ENCODE measurements at places on chromosomes 5 and 9.

DNA sequence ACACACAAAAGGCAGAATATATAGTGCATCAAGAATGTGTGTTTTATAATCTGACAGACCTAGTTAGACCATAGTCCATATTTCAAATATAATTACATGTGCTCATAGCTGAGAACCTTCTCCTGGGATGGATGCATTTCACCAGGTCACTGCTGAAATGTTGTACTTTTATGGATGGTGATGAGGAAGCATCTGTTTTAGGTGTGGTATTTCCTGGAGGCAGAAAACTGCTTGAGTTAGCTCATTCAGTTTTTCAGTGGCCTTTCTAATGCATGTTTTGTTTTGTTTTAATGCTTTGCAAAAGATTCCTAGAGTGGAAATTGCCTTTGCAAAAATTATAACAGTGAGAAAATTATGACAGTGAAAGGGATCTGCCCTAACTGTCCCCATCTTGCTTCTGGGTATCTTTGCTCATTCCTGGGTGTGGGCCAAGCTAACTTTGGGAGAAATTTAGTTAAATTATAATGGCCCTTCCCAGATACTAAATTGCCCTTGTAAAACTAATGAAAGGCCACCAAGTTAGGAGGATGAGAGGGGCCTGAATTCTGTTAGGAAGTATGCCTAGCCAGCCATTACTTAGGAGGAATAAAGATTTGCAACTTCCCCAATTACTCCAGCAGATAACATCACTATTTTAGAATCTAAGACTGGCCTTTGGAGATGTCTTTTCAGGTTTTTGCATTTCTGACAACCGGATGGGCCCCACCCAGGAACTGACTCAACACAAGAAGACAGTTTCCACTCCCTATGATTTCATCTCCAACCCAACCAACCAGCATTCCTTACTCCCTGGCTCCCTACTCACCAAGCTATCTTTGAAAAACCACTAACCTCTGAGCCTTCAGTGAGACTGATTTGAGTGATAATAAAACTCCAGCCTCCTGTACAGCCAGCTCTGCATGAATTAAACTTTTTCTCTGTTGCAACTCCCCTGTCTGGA is 7.0 kb upstream of the IL12B start:
- DNase-seq = no peak

DNA sequence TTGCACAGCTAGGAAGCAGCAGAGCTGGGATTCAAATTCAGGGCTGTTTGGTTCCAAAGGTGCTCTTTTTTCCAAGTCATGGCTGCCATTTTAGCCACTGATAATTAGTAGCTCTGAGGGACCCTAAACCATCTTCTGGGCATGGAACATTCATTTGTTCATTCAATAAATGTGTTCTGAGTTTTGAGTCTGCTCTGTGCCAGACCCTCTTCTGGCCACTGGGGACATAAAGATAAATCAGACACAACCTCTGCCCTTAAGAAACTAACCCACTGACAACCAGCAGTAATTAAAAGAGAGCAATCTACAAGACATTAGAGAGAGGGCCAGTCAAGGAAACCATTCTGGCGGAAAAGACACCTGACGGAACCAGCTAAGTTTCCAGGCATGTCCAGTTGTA is 2.0 kb upstream of the CPEB4 start:
- DNase-seq = no peak

- no peak for DNase-seq
Observed at GRCh38 chr9:132776268-132776667, 101.8 kb downstream of the AK8 start.

GRCh38 chr9:33850267-33850629 is 33.3 kb downstream of the UBE2R2 start:
- DNase-seq = no peak

GRCh38 chr9:84975926-84976325 is 306.4 kb downstream of the NTRK2 start:
- DNase-seq = no peak

DNA sequence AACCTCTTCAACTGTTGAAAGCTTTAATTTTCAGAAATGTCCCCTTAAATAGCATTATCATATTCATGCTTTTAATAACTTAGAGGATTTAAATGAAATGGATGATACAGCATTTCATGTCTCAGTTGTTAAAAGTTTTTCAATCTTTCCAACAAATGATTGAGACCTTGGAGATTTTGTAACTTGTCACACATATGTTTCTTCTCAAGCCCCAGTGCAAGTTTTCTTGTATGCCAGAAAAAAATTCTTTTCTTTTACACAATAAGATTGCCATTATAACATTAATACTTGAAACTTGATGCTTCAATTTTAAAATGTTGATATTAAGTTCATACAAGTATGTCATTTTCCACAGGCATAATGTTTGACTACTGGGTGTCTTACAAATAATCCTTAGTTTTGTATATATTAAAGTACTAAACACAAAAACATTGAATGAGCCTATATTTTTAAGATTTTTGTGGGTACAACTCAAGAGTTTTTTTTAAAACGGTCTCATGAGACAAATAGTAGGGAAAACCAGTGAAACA is 124.5 kb downstream of the AGTPBP1 start:
- DNase-seq = no peak

DNA sequence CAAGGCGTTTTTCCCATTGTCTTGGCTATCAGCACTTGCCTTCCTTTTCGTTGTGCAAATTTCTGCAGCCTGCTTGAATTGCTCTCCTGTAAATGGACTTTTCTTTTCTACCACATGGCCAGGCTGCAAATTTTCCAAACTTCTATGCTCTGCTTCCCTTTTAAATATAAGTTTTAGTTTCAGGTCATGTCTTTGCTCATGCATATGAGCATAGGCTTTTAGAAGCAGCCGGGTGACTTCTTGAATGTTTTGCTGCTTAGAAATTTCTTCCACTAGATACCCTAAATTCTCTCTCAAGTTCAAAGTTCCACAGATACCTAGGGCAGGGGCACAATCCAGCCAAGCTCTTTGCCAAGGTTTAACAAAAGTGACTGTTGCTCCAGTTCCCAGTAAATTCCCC is 22.4 kb upstream of the PTPDC1 start:
- DNase-seq = no peak

- no peak for DNase-seq
Observed at GRCh38 chr9:134127616-134128015, 8.3 kb upstream of the WDR5 start.

DNA sequence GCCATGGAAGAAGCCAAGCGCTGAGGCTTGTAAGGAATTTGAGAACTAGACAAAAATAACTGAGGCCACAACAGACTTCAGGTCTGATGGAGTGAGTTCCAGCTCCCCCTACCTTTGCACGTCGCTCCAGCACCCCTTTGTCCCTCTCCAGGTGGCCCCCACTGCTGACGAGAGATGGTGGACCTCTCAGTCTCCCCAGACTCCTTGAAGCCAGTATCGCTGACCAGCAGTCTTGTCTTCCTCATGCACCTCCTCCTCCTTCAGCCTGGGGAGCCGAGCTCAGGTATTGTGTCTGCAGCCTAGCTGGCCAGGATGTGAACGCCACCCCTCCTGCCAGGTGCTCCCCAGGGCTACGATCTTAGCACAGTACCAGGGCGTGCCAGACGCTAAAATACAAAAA is 5.2 kb downstream of the BTNL9 start:
- no peak for DNase-seq

DNA sequence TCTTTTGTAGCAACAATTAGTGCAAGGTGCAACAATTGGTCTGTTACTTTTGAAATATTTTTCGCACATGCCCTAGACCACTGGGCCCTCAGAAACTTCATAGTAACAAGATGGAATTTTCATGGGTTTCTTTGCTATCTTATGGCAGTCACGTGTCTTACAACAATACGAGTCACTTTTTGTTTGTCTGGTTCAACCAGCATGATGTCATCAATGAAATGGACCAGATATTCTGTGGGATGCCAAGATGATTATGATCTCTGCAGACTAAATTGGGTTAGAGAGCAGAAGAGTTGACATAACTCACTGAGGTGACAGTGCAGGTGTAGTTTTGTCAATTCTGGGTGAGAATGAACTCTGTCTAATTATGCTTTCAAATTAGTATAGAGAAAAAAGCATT is 239.6 kb upstream of the RIOK2 start:
- no peak for DNase-seq

GRCh38 chr5:10145923-10146401 is 103.7 kb downstream of the ATPSCKMT start:
- DNase-seq = peak; percentile 45

GRCh38 chr5:181167814-181168488 is 20.6 kb downstream of the OR2V2 start:
- peak; percentile 2 for DNase-seq

- DNase-seq = peak; percentile 13
Observed at GRCh38 chr9:35859310-35859989, 10.8 kb downstream of the OR13J1 start.

DNA sequence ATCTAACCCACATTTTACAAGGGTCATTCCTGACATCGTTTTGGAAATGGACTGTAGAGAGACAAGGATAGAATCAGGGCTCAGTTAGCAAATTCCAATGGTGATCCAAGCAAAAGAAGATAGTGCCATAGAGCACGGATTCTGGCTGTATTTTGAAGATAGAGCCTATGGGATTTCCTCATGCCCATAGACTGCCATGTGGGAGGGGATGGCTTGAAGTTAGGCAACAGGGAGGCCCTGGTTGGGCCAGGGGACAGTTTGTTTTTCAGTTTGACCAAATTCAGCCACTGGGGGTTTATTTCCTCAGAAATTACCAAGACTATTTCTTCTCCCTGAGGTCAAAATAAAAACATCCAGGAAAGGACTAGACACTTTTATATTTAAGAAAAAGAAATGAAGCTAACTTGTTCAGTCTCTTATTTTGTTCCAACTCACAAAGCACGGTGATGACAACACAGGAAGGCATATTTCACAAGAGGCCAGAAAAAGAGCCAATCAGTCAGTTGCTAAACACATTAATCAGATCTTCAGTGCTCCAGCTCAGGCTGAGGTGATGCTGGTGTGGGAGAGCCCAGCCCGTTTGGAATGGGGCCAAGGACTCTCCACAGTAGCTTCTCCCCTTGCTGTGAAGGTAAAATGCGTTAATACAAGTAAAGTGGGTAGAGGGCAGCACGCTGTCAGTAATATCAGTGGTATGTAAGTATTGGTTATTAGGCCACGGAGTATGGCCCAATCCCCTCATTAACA is 4.4 kb upstream of the DCTN4 start:
- no peak for DNase-seq

GRCh38 chr5:135678640-135679268 is 100.0 kb upstream of the CXCL14 start:
- no peak for DNase-seq

DNA sequence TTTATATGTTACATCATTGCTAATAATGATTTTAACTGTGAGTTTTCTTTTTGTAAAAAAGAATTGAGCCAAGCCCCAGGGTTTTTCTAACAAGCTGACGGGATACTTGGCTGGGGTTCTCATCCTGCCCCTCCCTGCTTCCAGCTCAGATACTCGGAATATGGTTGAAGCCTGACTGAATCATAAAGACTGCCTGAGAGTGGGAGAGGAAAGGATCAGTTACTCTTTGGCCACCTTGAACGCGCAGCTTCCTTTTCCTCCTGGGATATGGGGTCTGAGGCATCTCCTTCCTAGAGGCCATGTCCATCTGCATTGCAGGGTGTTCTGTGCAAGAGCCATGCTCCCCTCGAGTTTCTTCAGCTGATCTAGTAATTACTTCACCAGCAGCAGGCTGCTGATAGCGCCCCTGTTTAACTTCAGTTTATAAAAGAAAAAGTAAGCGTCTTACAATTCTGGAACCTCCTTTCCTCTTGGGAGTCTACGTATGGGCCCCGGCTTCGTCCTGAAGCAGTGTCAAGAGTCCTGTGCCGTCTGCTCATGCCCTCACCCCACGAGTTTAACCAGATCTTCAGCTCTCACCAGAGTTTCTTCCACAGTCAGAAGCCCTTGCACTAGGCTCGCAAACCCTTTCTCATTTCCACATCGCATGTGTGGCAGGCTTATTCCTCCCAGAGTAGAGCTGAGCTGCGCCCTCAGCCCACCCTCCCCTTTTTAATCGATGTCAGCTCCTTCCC is 130.0 kb downstream of the MVB12B start:
- no peak for DNase-seq

GRCh38 chr5:35024911-35025510 is 22.7 kb downstream of the AGXT2 start:
- no peak for DNase-seq

DNA sequence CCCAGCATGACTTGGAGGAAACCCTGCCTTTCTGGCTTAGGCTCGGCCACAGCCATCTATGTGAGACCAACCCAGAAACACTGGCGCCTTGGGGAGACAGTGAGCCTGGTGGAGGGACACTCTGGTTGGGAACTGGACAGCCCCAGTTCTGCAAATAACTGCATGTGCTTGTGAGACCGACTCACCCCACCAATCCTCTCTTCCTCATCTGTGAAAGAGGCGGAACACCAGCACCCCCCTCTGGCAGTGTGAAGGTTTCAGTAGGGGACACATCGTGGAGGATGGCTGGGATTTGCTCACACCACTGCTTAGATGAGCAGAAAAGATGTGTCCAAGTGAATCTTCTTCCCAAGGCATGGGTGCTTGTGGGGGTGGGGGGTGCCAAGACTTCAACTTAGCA is 43.4 kb upstream of the N4BP3 start:
- DNase-seq = no peak

DNA sequence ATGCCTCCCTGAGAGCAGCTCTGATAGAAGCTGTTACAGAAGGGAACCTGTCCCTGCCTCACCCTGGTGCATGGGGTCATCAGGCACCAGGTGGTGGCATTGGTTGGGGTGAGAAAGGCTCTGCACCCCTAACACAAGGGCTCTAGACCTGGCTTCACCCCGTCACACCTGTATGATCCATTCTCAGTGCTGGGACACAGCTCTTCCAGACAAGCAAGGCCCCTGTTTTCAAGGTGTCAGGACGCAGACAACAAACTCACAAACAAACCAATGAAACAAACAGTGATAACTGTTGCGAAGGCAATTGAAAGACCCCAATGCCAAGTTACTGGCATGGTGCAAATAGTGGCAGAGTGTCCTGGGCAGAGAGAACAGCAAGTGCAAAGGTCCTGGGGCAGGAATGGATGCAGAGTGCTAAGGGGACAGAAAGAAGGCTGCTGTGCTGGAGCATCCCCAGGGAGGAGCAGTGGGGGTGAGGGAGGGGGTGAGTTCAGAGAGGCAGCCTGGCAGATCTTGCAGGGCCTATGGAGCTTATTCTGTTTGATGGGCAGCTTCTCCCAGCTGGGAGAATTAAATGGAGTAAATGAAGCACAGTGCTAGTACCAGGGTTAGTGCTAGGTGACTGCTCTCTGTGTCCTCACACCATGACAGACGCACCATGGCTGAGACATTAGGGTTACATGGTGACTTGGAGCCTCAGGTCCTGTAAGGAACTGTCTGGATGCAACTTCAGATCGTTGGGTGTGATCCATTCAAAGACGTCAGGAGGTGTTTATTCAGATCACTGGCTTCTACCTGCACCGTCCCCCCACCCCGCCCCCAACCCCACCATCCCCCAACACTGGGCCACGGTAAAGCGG is 67.9 kb upstream of the UNC5A start:
- DNase-seq = no peak

DNA sequence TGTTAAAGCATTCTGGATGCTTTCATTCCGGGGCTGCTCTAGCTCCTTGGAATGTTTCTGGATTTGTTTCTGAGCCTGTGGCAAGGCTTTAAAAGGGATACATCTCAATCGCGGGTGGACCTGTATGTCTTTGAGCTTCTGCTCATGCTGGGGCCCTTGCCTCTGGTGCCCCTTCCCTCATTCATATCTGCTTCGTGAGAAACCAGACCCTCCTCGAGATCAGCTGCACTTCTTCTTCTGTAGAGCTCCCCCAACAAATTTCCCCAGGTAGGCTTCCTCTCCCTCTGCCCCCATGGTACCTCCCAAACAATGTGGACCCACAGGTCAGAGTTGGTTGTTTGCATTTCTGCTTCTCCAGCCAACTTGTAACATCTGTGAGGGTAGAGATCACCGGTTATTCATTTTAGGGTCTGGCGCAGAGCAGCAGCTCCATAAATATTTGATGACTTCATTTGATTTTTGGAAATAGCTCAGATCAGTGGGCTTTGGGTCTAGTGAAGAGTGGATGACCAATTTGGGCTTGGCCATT is 6.6 kb downstream of the ZNF618 start:
- no peak for DNase-seq

Measured in NCI-H2171 treated with DMSO at 0.1 percent for 48 hours (cell line).